ENCODE measurements at places on chromosomes 12 and 14.

DNA sequence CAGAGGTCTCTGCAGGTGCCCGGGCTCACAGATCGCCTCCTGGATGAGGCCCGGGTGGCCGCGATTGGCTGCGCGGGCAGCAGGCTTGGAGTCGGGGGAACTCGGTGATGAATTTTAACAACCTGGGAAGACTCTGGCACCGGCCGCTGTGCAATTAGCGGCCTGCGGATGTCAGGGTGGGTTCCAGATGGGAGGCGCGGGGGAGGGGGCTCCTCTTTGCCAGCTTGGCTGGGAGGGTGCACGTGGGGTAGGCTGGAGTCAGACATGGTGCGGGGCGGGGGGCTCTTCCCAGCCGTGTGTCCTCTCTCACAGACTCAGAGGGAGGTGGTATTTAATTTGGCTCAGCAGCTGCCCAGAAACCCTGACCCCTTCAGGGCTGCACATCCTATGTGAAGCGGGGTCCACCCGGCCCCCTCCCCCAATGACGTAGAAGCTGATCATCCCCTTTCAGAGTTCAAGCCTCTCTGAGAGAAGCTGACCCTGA, 81.4 kb downstream of the KIF26A start:
- no peak for DNase-seq

DNA sequence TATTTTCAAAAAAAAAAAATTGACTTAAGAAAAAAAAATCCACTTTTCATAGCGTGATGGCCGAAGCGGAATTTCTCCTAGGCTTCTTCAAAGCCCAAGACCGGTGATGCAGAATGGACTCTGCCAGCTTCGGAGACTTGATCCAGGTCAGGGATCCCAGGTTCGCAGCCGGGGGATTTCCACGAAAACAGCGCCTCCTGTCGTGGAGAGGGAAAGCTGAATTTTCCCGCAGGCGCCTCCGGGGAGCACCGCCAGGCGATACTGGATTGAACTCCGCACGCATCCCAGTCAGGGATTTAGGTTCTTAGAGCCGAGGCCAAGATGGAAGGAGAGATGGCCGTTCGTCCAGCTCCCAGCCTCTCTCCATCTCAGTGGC, 2.1 kb downstream of the TTC6 start:
- no peak for DNase-seq

GRCh38 chr14:72892103-72892878, 1.6 kb downstream of the DPF3 start:
- no peak for DNase-seq

GRCh38 chr14:91144425-91145145, 30.7 kb downstream of the DGLUCY start:
- DNase-seq: no peak

DNA sequence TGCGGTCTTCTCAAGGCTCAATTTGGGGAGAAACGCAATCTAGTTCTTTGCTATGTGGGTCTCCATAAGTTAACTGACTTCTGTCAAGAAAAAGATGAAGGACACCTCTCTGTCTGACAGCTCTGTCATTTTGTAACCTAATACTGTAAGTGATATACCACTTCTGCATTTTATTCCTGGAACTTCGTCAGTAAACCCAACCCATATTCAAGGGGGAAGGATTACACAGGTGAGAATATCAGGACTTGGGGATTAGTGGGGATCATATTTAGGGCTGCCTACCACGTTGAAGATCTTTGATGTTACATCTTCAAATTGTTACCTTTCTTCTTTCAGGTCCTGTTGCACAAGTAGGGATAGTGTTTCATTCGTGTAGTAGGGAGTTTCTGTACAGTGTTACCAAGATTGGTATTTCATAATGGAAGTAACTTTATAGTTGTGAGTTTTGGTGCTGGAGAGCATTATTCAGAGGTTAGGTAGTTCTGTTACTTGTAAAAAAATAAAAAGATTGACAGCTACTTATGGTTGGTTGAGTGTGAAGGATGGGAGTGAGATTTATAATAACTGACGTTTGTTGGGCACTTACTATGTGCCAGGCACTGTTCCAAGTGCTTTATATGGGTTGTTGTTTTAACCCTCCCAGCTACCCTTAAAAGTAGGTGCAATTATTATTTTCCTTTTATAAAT, 1.6 kb downstream of the TMEM260 start:
- no peak for DNase-seq

- DNase-seq: peak; percentile 72
Observed at GRCh38 chr14:61749867-61750266, 12.4 kb upstream of the SNAPC1 start.

GRCh38 chr14:23398348-23398747, 9.7 kb downstream of the MYH6 start:
- DNase-seq: no peak

GRCh38 chr12:9387450-9387849, 179.3 kb upstream of the PZP start:
- no peak for DNase-seq

DNA sequence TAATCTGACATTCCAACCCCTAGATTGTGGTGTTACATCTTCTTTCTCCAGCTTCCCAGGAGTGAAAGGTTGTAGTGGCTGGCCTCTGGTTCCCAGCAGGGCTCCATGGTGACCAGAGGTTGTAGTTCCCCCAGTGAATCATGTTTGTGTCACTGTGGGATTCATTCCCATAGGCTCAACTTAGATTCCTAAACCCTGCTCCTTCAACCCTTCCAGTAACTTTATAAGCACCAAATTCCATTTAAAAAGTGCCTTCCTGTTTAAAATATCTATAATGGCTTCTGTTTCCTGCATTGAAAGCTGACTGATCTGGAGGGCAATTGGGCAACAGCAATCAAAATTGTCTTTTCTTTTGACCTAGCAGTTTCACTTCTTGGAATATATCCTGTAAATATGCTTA, 40.5 kb upstream of the TBC1D15 start:
- DNase-seq: no peak

- DNase-seq: no peak
Observed at GRCh38 chr14:103699901-103700752, 15.1 kb downstream of the XRCC3 start.

GRCh38 chr14:75649773-75650172, 10.9 kb downstream of the ERG28 start:
- no peak for DNase-seq

DNA sequence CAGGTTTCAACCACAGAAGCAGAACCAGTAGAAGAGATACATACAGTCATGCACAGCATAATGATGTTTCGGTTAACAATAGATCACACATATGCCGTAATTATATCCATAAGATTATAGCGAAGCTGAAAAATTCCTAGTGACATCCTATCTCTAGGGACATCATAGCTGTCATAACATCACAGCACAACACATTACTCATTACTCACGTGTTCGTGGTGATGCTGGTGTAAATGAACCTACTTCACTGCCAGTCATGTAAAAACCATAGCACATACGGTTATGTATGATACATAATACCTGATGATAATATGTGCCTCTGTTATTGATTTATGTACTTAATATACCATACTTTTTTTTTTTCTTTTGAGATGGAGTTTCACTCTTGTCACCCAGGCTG, 44.7 kb downstream of the KLRG1 start:
- DNase-seq: no peak

DNA sequence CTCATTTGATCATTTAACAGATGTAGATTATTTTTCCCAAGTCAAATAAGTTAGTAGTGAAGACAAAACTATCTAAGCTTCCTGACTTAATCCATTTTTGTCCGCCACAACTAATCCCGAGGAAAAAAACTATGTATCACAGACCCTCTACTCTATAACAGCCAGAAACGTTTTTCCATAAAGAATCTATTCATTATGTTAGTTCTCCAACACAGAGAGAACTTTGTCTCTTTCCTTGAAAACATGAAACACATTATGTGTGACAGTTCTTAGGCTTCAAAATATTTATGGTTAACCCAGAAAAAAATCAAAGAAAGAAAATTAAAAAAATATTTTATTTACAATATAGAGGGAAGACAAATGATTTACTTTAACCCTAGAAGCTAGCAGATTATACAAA, 100.1 kb downstream of the PLEKHG7 start:
- no peak for DNase-seq

DNA sequence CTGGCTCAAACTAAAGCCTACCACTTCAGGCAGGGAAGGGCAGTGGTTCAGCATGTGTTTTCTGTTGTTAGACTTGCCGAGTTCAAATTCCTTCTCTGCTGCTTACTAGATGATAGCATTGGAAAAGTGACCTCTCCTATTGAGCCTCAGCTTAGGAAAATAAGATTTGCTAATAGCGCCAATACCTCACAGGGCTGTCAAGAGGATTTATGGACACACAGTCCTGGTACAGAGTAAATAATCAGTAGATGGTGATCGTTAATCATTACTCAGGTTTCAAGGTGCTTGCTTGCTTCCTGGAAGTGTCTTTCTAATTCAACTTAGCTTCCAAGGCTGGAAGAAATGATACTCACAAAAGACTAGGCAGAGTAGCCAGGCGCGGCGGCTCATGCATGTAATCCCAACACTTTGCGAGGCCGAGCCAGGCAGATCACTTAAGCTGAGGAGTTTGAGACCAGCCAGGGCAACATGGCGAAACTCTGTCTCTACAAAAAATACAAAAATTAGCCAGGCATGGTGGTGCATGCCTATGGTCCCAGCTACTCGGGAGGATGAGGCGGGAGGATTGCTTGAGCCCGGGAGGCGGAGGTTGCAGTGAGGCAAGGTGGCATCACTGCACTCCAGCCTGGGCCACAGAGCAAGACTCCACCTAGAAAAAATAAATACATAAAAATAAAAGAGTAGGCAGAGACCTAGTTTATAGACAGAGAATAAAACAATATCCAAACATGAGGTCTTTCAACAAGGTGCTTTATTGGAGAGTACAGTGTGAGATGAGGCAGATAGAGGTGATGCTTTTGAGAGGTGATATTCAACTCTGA, 6.0 kb downstream of the PLA2G1B start:
- no peak for DNase-seq

- no peak for DNase-seq
Observed at GRCh38 chr14:54698501-54698900, 131.6 kb downstream of the SAMD4A start.

GRCh38 chr12:10392394-10392930, 2.6 kb upstream of the KLRK1 start:
- DNase-seq: no peak

GRCh38 chr12:12562585-12563261, at the start of gene DUSP16:
DUSP16 (minus strand) TSS chr12:12562863; CDS start chr12:12521098, 41,765 bp downstream.
- DNase-seq: peak; percentile 55

DNA sequence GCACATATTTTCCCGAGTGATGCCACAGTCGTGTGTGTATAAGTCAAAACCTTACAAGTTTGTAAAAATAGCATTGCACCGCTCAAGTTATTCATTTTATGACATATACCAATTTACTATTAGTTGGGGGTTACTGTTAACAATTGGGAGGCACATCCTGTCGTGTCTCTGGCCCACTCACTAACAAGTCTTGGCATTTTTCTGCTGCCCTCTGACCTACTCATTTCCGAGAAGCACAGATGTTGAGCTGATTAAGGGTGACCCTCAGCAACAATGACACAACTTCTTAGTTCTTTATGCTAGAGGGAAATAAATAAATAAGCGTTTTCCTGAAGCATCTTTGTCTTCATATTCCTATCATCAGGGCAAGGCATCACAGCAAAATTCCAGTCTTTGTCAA, 6.8 kb upstream of the ATG14 start:
- no peak for DNase-seq

GRCh38 chr14:70842851-70843462, 33.6 kb upstream of the MAP3K9 start:
- DNase-seq: no peak

DNA sequence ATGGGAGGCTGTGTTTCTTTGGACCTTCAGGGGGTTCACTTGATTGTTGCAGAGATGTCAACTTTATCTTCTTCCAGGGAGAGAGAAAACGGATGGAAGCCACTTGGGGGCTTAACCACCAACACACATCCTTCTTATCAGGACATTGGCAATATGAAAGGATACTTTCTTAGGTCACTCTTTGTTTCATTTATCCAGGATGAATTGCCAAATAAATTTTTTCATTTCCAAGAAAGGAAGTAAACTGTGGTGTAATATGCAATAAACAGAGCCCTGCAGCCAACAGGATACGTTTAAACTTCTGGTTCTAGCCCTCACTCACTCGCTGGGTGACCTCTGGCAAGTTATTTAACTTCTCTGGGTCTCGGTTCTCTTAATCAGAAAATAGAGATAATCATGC, 77.8 kb downstream of the CCDC60 start:
- no peak for DNase-seq

GRCh38 chr14:63565448-63565847, 22.3 kb upstream of the PPP2R5E start:
- DNase-seq: no peak

GRCh38 chr14:93430315-93431035, at the start of gene UNC79:
UNC79 (plus strand) TSS chr14:93430939; CDS start chr14:93431030, 91 bp downstream.
- peak; percentile 88 for DNase-seq

- DNase-seq: no peak
Observed at GRCh38 chr12:89836026-89836425, 127.4 kb upstream of the ATP2B1 start.

GRCh38 chr12:113190761-113191160, 5.2 kb downstream of the RITA1 start:
- no peak for DNase-seq

DNA sequence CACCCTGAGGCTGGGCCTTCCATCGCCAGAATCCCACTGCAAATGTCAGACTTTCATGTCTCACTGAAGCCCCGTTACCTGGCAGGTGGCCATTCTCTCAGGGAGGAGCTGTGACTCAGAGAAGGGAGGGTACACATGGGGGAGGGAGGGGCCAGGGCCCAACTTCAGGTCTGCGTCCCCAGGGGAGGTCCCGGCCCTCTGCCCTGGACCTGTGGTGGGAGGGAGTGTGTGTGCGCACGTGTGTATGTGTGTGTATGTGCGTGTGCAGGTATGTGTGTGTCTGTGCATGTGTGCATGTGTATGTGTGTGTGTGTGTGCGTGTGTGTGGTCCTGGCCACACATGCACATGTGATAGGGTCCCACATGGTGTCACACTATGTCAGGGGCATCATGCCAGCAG, 50.9 kb downstream of the MVK start:
- no peak for DNase-seq

GRCh38 chr14:93073358-93073707, 42.4 kb downstream of the ITPK1 start:
- DNase-seq: no peak

- no peak for DNase-seq
Observed at GRCh38 chr14:32697114-32697513, 241.6 kb upstream of the NPAS3 start.

DNA sequence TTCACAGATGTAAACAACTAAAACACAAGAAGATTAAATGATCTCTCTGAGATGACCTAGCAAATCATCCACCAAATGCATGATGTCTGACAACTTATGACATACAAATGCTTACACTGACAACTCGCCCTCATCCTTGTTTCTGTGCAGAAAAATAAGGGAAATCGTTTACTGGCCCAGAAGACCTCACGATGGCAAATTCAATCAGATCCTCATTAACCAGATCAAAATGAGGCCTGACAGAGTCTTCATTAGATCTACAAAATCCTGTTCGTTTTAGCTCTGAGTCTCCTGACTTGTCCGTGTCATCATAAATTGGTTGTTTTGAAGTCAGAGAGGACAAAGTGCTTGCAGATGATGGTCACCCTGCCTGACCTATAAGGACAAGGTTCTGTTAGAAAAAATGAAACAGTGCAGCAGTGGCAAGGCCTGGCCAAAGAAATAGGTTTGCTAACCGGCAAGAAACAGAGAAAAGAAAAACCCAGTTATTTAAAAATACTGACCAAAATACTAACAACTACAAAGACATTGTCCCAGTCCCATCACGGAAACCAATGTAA, 109.5 kb downstream of the BTG1 start:
- no peak for DNase-seq
